Activated CD4-positive, alpha-beta T cell treated with anti-CD3 and anti-CD28 coated beads, Interleukin-2, amount 50 U/mL, for 24 hours (primary cell): ENCODE measurements at places on chromosomes 6 and 20.

GRCh38 chr6:48825501-48826151 lies 637.4 kb downstream of the MMUT start:
- DNase-seq: no peak

DNA sequence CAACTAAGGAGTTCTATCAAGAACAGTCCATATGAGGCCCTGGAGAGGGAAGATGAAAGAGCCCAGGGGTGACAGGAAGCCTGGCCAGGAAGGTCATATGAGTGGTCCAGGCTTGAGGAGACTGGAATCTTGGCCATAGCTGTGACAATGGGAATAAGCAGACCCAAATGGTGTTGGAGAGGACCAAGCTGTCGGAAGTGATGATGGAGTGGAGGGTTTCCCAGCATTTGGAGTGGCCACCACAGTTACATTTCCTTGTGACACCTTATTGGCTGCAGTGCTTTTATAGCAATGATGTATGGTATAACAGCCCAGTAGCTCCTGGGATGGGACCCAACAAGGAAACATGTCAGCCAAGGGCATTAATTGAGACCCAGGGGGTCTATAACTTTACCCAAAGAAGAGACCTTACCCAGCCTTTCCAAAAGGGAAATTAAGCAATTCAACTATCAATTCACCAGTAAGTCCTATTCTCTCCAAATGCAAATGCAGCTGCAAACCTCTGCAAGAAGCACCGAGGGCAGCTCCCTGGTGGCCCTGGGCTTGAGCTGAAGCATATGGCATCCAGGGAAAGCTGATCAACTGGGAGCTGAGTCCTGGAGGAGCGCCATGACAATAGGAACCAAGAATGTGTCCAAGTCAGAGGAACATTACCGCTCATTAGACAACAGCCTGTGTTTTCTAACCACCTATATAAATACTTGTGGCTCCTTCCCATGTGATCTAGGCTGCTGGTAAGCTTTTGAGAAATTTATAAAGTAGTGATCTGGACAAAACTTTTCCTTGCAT lies 219.4 kb downstream of the SOD2 start:
- DNase-seq: no peak

DNA sequence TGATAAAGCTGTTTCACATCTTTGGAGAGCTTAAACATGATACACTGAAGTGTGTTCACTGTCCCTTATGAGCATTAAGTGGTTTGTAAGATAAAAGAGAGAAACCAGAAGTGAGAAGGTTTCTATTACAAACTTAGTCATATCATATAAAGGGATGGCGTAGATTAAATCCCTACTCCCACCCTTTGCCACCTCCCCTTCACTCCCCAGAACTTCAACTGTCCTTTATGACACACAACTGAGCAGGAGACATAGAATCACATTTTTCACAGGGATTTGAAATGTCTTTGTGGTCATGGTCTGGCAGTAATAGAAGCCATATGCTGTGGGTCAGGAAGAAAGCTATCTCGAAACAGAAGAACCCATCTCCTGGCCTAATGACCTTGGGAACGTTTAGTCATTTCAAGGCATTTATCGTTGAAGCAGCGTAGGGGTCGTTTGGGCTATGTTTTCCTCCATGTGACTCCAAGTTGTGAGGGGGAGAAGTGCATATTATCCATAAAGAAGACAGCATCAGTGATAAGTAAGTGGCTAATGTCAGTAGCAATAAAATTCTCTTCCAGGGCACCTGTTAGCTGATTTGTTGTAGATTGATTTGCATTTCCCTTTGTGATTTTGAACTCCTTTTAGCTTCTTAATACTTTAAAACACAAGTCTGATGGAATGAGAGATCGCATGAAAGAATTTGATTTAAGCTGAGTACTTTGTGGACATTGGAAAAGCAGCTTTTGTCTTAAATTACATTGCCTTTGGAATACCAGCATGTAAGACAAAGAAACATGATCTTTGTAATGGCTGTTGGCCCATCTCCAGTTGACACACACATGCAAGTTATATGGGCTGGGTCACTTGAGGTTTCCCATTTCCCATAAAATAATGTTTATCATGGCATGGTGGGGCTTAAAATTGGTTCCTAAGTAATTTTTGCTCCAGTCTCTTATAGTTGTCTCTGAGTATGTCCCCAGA lies 501.5 kb upstream of the FLRT3 start:
- DNase-seq: no peak

DNA sequence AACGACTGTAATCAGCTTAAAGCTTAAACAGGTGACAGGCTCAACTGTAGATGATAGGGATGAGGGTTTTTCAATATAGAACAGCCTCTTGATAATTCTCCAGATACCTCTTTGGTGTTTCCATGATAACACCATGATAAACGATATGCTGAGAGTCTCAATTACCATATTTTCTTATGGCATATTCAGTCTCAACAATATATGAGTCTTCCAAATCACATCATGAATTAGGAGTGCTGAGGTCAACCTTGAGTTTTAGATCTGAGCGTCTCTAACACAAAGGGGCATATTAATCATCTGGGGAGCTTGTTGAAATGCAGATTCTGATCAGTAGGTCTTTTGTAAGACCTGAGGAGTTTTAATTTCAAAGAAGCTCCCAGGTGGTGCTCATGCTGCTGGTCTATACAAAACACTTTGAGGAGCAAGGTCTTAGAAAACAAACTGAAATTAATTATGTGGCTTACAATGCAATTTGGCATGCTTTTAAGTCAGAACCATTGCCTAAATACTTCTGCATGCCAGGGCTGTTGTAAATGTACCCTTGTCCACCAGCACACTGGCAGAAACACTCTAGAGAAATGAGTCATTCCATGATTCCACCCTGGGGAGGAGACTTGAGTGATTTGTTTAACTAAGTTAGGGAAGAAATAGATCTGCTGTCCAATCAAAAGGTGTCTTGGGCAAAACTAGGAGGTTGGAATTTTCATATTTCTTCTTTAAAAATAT lies 49.6 kb downstream of the PTCHD4 start:
- no peak for DNase-seq

DNA sequence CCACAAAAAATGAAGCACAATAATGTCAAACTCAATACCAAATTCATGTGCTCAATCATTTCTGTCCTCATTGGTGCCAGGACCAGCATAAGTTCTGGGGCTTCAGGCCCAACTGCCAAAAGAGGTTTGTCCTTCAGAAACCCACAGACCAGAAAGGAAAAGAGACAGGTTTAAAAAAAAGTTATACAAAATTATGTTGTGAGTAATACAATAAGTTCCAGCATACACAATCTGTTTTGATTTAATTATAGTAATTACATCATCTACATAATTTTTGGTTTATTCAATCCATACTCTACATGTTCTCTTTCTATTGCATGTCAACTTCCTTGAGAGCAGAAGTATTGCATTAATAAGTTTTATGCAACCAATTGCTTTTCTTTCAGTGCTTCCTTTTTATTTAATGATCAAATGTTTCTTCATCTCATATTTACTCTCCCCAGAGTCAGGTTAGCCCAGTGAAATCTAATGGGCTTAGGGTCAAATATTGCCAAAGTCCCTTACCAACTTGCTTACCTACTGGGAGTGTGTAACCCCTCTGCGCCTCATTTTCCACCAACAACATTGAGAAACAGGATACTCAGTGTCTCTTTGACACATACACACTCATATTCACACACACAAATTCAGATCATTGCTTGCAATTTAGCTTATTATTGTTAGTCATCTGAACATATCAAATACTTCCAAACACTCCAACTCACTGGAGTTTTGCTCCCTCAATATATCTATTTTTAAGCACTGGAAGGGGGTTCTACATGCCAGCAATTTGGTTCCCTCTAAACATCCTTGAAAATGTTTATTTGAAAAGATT lies 424.4 kb upstream of the MARCKS start:
- no peak for DNase-seq

GRCh38 chr6:106540907-106541306 lies 88.4 kb downstream of the RTN4IP1 start:
- no peak for DNase-seq

DNA sequence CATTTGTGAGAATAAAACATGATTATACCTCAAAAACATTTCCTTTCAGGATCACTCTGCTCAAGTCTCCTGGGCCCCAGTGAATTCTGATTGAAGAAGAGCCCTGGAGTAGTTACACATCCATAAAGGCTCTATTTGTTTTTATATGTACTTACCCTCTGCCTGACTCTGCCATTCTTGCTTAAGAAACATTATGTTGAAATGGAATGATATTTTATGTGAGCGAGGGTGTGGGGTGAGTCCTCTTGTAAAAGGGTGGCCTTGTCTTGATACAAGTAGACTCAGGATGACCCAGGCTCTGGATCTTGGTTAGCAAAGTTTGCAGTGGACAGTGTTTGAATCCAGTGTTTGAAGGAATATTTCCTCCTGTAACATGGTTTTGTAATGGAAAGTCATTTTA lies 215.4 kb upstream of the PREP start:
- no peak for DNase-seq
